HCT116 (cell line): ENCODE measurements at places on chromosomes 6 and 20. TPM values are rescaled to one million over a fixed set of nuclear protein-coding genes. Genes with fewer than 3 reads are reported as not detected.

- no peak overlapping the region for H3K4me3 ChIP-seq
- no peak for DNase-seq
- no peaks in the 10 kb centered on the region for H3K4me1 ChIP-seq
- H3K36me3 ChIP-seq: no peaks in the 10 kb centered on the region
These were observed 44.8 kb downstream of the RIPOR2 start for GRCh38 chr6:24891004-24891403.

GRCh38 chr6:82608781-82609180 lies 245.2 kb downstream of the TPBG start:
- no peaks in the 10 kb centered on the region for H3K4me1 ChIP-seq
- H3K36me3 ChIP-seq: no peaks in the 10 kb centered on the region
- H3K27ac ChIP-seq: no peak overlapping the region
- no peak for DNase-seq
- no peak overlapping the region for H3K4me3 ChIP-seq
- no peaks in the 10 kb centered on the region for H3K27me3 ChIP-seq

- H3K36me3 ChIP-seq: no peaks in the 10 kb centered on the region
- no peak for DNase-seq
- H3K4me3 ChIP-seq: no peak overlapping the region
- no peaks in the 10 kb centered on the region for H3K4me1 ChIP-seq
- no peaks in the 10 kb centered on the region for H3K27me3 ChIP-seq
- H3K27ac ChIP-seq: no peak overlapping the region
These were observed 76.1 kb downstream of the DTD1 start for GRCh38 chr20:18663932-18664331.

DNA sequence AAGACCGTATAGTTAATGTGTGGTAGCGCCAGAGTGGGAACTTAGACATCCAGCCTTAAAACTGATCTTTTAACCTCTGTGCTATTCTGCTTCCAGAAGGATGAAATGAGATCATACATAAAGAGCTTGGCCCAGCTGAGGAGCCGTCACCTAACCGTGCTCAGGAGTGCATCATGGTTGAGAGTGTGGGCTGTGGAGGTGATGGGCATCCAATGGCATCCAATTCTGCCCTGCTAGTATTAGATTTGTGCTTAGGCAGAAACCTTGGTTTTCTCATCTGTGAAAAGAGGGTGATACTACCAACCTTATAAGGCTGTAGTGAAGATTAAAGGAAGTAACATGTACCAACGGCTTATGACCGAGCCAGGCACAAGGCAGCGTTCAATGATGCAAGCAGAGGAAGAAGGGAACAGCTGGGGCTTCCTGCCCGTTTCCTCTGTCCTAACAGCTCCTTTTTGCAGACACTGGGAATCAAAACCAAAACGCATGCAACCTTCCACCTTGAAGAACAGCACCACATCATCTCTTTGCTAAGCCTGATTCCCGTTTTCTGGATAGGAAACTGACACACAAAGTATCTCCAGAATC lies 1.3 kb downstream of the SLC22A16 start:
- H3K27ac ChIP-seq: no peak overlapping the region
- H3K4me1 ChIP-seq: no peaks in the 10 kb centered on the region
- no peaks in the 10 kb centered on the region for H3K36me3 ChIP-seq
- no peak for DNase-seq
- no peak overlapping the region for H3K4me3 ChIP-seq
- no peaks in the 10 kb centered on the region; the same call in 1 of the 2 replicates for H3K27me3 ChIP-seq

- H3K27ac ChIP-seq: peak overlapping the region; percentile 80; the same call in 1 of the 2 replicates
- H3K27me3 ChIP-seq: no peaks in the 10 kb centered on the region
- no peaks in the 10 kb centered on the region for H3K36me3 ChIP-seq
- peak; percentile 86 for DNase-seq
These were observed 17.4 kb upstream of the PLCB4 start for GRCh38 chr20:9051508-9051907.

DNA sequence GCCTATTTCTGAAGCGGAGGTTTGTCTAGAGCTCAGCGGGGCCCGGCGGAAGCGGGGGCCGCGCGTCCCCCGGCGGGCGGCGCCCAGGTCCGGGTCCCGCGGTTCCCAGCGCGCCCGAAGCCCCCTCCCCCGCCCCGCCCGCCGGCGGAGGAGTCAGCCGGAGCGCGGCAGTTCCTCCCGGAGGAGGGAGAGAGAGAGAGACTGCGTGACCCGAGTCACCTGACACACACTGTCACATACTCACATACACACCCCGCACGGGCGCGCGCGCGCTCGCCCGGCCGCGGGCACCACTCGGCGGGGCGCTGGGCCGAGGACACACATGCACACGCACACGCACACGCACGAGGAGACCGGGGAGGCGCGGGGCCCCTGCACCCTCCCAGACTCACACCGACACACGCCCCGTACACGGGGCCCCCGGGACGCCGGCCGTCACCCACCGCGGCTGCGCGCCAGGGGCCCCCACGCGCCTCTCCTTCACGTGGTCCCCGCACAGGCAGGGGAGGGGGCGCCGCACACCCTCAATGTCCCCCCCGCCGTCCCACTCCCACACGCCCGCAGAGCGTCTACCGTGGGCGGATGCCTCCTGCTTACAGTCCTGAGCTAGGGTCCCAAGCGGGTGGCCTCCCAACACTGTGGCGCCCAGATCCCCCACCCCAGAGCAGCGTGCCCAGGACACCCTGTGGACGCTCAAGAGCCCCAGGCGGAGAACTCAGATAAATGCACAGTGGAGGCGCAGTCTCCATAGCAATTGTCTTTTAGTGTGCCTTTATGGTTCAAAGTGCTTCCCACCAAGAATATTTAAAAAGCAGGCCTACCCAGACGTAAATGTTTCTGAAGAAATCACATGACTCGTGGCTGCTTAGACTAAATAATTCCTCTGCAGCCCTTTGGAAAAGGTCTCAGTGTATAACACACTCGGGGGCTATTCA lies at the start of gene RRAGD:
RRAGD (minus strand) TSS at position 203 of the 935 bp plus-strand sequence. CDS start 280 bp downstream, outside the sequence.
- peaks cover 20% of the 10 kb centered on the region for H3K4me1 ChIP-seq
- peak within 1 kb of the TSS; percentile 51 for H3K4me3 ChIP-seq
- DNase-seq: peak; percentile 4
- peak within 1 kb of the TSS; percentile 32; the same call in 1 of the 2 replicates for H3K27ac ChIP-seq

GRCh38 chr6:30830438-30830837 lies 53.9 kb upstream of the DDR1 start:
- no peak for DNase-seq
- H3K27ac ChIP-seq: no peak overlapping the region
- H3K27me3 ChIP-seq: no peaks in the 10 kb centered on the region
- no peak overlapping the region for H3K4me3 ChIP-seq
- peaks cover 23% of the 10 kb centered on the region for H3K4me1 ChIP-seq

- H3K4me3 ChIP-seq: no peak overlapping the region
- no peak overlapping the region for H3K27ac ChIP-seq
- no peak for DNase-seq
- H3K36me3 ChIP-seq: no peaks in the 10 kb centered on the region
These were observed 35.0 kb downstream of the SERPINB1 start for GRCh38 chr6:2806644-2807043.

DNA sequence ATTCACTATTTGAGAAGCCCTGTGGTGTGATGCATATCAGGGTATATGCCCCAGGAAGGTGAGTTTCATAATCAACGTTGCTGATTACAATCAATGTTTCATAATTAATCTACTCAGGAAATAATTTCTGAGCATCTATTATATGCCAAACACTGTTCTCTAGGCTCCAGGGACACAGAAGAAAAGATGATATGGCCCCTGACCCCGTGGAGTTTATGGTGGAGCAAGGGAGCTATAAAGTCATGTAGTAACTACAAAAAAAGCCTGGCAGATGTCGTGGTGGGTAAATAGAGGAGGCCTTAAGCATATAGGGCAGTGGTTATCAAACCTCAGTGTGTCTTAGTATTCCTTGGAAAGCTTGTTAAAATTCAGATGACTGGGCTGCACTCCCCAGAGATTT lies 40.1 kb upstream of the BCAS1 start:
- H3K36me3 ChIP-seq: no peaks in the 10 kb centered on the region
- no peak for DNase-seq
- H3K27me3 ChIP-seq: no peaks in the 10 kb centered on the region
- no peak overlapping the region for H3K4me3 ChIP-seq
- H3K4me1 ChIP-seq: peaks cover 39% of the 10 kb centered on the region

DNA sequence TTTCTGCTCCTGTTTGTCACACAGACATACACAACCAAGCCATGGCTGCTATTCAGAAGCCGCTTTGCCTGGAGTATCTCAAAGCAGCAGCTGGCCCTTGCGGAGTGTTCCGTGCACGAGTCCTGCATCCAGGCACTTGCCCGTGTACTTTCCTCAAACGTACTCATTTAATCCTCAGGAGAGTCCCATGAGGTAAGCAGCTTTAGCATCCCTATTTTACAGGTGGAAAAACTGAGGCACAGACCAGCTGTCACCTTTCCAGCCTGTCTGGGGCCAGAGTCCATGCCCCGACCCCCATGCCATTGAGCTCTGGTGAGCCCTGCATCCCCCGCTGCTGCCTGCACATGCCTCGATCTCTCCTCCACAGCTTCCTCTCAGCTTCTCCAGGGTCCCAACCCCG lies 130.0 kb downstream of the ERMARD start:
- DNase-seq: no peak
- peaks cover 29% of the 10 kb centered on the region for H3K27me3 ChIP-seq
- no peaks in the 10 kb centered on the region for H3K36me3 ChIP-seq
- no peak overlapping the region for H3K27ac ChIP-seq
- no peaks in the 10 kb centered on the region for H3K4me1 ChIP-seq

DNA sequence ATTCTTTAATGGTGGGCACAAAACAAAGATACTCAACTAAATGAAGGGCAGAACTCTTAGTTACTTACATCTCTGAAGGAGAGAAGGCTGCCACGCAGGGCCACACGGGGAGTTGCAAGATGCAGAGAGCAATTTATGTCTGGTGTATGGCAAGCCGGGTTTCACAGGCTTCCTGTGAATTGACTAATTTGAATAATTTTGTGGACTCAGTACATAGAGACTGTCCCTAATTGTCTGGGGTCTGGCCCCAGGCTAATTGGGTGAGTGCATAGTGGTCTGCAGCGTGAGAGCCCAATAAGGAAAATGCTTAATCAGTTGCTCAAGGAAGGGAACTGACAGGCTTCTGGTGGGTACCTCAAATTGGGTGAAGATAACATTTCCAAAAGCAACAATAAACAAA lies 205.7 kb downstream of the OTOR start:
- H3K4me1 ChIP-seq: no peaks in the 10 kb centered on the region
- no peaks in the 10 kb centered on the region for H3K36me3 ChIP-seq
- H3K27me3 ChIP-seq: peaks cover 13% of the 10 kb centered on the region; the same call in 1 of the 2 replicates
- no peak for DNase-seq
- no peak overlapping the region for H3K4me3 ChIP-seq

DNA sequence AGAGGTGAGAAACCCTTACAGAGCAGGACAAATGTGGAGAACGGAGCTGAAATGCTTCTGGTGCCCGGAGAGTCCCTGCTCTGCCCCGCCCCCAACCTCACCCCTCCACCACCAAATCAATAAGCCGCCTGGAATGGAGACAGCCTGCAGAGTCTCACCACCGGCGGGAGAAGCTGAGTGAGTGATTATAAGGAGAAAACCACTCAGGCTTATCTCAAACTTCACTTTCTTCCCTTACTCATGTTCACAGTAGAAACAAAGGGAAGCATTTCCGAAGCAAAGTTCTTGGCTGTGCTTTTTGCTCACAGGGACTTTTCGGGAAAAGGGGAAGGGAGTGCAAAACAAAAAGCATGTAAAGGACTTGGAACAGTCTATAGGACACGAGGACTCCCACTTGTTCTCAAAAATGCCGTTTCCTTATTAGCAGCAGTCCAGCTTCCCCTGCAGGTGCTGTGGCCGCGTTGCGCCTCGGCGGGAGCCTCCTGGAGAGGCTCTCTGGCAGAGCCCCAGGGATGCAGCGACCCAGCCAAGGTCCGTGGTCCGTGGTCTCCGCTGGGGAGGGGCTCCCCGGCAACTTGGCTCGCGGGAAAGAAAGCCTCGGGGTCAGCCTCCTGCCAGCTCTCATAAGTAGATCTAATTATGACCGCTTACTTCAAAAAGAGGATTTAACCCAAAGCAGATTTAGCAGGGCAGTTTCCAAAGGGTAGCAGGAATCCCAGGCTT lies 64.8 kb upstream of the TMEM30A start:
- H3K4me1 ChIP-seq: no peaks in the 10 kb centered on the region
- H3K36me3 ChIP-seq: no peaks in the 10 kb centered on the region
- no peak overlapping the region for H3K27ac ChIP-seq
- no peaks in the 10 kb centered on the region for H3K27me3 ChIP-seq

DNA sequence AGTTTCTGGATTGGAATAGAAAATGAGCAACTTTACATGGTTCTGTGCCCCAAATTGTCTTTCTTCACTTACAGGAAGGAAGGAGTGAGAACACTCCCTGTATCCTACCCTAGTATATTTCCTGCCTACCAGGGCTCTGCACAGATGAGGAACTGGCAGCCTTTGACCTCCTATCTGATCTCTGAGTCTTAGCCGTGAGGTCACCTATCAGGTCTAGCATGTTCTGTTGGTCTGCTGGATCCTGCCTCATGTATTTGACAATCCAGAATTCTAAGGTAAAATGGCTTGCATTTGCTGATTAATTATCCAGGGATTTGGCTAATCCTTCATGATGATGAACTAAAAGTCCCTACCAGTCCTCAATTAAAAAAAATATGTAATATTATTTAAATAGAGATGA lies 35.0 kb upstream of the TRAM2 start:
- no peaks in the 10 kb centered on the region for H3K27me3 ChIP-seq
- peaks cover 4% of the 10 kb centered on the region; the same call in 1 of the 2 replicates for H3K4me1 ChIP-seq
- DNase-seq: no peak
- H3K4me3 ChIP-seq: no peak overlapping the region
- no peak overlapping the region for H3K27ac ChIP-seq

GRCh38 chr20:35085477-35086225 lies 7.0 kb downstream of the TRPC4AP start:
- no peak overlapping the region for H3K4me3 ChIP-seq
- no peaks in the 10 kb centered on the region for H3K4me1 ChIP-seq
- no peaks in the 10 kb centered on the region for H3K27me3 ChIP-seq
- H3K36me3 ChIP-seq: no peaks in the 10 kb centered on the region
- no peak for DNase-seq

DNA sequence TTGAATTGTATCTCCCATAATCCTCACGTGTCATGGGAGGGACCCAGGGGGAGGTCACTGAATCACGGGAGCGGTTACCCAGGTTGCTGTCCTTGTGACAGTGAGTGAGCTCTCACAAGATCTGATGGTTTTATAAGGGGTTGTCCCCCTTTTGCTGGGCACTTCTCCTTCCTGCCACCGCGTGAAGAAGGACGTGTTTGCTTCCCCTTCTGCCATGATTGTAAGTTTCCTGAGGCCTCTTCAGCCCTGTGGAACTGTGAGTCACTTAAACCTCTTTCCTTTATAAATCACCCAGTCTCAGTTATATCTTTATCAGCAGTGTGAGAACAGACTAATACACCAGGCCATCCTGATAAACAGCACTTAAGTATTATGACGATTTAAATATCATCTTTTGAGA lies 9.0 kb upstream of the MRGBP start:
- no peak for DNase-seq
- H3K4me1 ChIP-seq: peaks cover 22% of the 10 kb centered on the region

GRCh38 chr20:32966382-32966781 lies 37.9 kb downstream of the SUN5 start:
- no peaks in the 10 kb centered on the region for H3K36me3 ChIP-seq
- H3K4me3 ChIP-seq: no peak overlapping the region
- no peaks in the 10 kb centered on the region for H3K27me3 ChIP-seq
- H3K4me1 ChIP-seq: no peaks in the 10 kb centered on the region
- no peak overlapping the region for H3K27ac ChIP-seq

The SLC13A3 gene
- not detected for total RNA-seq

The KPNA5 gene
- total RNA-seq: 9.8 TPM

The RBM24 gene
- total RNA-seq: 3.3 TPM

The C2 gene
- total RNA-seq: 3.1 TPM

The OR2B6 gene
- total RNA-seq: 0.25 TPM

The CENPW gene
- total RNA-seq: 46.9 TPM

The GFRAL gene
- not detected for total RNA-seq

The ACTL10 gene
- total RNA-seq: 0.22 TPM

The MRAP2 gene
- total RNA-seq: 1.4 TPM
